Inflammatory macrophage (primary cell): ENCODE measurements at places on chromosomes 6 and 20.
A peak's percentile ranks its signal among the peaks of the same experiment; 100 is the strongest.

GRCh38 chr20:22305381-22305780, 279.0 kb downstream of the FOXA2 start:
- no peak for DNase-seq

GRCh38 chr6:164897523-164898235, 411.7 kb downstream of the C6orf118 start:
- DNase-seq = no peak

- peak; percentile 6 for DNase-seq
Measured at GRCh38 chr20:16284385-16285100, 288.7 kb downstream of the KIF16B start.

- DNase-seq = no peak
Measured at GRCh38 chr20:58054082-58054779, 174.2 kb downstream of the ANKRD60 start.

DNA sequence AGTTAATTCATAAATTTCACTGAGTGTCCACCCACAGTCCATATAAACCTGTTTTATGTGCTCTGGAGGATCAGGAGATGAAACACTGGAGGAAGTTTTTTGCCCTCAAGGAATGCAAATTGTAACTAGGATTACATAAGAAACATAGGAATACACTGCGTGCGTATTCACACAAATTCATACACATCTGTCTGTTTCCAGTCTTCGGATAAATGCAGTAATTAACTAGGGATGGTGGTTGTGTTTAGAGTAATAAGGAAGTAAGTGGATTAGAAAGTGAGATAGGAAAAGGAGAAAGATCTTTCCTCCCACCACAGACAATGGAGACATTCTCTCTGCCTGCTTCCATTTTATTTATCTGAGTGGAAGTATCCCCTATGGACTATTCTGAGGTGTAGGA, 35.7 kb upstream of the POPDC3 start:
- DNase-seq = no peak

DNA sequence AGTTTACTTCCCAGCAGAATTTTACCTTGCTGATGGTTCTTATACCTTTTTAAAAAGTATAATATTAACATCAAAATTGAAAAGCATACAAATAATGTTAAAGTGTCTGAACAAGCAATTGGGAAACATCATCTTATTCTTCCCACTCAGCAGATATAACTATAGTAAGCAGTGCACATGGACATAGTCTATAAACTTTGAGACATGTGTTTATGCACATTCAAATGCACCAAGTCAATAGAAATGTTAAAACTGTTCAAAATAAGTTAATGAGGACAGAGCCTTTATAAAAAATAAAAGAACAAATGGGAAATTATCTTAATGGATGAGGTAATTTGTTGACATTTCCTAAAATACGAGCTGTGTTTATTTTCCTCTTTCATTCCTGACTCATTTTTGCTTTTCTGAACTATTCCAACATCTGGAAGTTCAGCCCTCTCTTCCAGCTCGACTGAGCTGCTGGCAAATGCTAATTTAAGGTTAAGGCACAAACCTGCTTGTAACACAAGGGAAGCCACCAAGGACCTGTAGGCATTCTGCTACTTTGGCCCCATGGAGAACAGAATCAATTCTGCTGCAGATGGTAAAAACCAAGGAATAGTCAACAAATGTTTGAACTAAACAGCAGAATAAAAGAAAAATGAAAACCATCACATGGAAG, 110.3 kb upstream of the MAP3K4 start:
- no peak for DNase-seq

DNA sequence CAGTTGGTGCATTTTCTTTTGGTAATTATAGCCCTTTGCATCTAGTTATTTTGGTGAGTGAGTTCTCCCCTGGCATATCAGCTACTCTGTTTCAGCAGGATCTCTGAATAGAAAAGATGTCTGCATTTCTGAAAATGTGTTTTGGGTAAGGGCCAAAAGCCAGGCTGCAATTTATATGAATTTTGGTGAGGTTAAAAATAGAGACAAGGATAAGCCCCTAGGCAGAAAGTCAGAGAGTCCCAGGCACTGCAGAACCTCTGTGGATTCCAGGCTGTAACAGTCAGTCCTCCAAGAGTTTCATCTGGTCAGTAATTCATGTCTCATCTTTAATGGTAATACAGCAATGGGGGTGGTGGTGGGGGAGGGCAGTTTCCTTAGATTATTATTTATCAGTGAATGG, 53.0 kb downstream of the HDGFL1 start:
- no peak for DNase-seq

DNA sequence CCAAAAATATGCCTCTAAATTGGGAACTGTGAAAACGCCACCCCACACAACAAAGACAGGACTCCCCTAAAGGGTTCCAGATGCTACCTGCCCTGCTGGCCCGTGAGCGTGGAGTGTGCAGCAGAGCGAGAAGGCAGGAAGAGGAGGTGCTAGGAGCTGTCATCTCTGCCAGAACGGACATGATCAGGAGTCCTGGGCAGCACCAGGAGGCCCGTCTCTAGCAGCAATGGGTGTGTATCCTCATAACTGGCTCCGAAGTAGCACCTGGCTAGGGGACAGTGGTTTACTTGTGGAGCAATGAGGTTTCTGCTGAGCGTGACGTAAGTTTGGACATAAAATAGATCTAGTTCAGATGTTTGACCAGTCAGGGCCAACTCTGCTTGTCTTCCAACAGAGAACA, 226.0 kb downstream of the CDH4 start:
- DNase-seq = no peak

DNA sequence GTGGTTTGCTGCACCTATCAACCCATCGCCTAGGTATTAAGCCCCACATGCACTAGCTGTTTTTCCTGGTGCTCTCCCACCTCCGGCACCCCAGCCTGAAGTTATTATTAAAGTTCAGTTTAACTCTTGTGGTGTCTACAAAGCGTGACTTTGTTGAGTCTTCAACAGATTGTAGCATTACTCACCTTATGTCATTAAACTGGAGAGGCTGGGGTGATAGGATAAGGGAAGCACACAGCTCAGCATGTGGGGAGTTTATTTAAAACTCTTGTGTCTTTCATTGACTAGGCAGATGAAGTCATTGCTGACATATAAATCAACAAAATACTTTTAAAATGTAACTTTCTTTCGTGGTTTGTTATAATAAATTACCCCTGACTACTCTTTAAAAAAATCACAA, 84.7 kb upstream of the GCM1 start:
- DNase-seq = no peak

DNA sequence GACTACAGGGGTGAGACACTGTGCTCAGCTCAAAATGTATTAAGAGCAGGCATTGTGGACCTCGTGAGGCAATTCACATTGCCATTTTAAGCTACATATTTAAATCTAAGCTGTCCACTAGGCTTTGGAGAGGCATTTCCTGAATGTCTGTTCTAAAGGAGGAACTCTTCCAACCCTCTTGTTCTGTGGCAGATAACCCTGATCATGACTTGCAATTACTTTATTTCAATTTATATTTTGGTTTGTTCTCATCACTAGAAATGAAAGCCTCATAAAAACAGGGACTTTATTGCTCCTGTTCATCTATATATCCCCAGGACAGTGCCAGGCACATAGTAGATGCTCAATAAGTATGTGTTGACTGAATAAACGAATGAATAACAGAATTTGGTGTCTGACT, 84.0 kb upstream of the SALL4 start:
- DNase-seq = no peak

DNA sequence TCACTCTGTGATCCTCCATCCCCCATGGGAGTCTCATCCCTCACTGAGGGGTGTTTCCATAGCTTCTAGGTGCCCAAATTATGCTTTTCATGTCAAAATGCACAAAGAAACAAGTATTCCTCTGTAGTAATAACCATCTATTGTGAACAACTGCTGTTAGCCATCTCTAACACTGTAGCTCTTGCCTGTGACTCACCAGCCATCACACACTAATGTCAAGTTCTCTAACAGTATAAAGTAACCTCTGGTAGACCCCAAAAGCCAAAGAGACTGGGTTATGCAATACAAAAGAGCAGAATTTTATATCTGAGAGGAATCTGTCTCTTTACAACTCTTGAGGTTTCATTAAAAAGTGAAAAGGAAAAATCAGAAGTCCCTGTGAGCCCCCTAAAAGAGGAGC, 25.4 kb upstream of the IYD start:
- no peak for DNase-seq

DNA sequence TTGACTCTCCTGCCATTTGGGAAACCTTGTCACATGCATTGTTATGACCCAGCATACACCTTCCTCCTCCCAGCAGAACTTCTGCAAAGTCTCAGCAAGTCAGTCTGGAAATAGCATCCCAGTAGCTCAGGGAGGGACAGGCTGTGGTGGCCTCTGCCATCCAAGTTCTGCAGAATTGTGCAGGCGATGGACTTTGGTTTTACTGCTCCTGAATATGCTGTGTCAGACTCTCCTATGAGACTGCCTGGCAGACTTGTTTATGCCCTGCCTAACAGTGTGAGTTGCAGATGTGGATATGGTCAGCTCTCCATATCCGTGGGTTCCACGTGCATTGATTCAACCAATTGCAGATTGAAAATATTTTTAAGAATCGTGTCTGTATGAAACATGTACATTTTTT, 52.8 kb downstream of the SNRNP48 start:
- DNase-seq = no peak

- no peak for DNase-seq
Measured at GRCh38 chr6:30683183-30683979, 3.1 kb downstream of the PPP1R18 start.

GRCh38 chr6:124870611-124871459, 91.4 kb upstream of the RNF217 start:
- DNase-seq = peak; percentile 27

DNA sequence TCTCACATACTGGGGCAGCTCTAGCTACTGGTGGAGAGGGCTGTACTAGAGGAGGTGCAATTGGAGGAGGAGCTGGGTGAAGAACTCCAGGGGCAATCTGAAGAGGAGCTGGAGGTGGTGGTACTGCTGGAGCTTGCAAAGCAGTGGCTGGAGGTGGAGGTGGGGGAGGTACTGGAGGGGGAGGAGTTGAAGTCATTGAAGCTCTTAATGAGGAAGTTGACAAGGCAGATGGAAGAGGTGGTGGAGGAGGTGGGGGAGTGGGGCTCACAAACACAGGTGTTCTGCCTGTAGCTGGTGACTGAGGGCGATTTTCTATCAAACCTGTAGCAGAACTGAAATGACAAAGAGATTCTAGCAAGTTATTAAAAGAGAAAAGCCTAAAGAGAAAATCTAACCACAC, 77.6 kb downstream of the WASF1 start:
- no peak for DNase-seq

DNA sequence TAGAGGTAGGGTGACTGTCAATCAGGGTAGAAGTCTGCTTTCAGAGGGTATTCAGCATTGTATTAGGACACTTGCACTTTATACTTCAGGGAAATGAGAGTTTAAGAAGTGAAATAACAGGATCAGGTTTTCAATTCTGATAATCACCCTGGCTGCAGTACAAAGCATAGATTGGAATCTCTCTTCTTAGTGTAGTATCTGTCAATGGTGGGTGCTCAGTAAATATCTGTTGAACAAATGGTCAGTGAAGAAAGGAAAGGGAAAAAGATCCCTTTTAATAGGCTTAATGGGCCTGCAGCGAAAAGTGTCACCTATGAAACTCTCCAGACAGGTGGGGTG, 18.7 kb downstream of the TUBB2B start:
- no peak for DNase-seq

DNA sequence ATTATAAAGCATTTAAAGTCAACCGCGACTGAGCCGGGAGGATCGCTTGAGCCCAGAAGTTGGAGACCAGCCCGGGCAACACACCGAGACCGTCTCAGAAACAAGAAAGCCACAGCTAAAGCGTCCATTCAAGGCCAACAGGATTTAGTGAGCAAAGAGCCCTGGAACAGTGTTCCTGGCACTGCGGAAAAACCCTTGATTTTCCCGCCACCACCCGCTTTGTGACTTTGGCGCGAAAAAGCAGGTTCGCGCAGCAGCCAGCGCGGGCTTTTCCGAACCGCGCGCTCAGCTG, 669 bp downstream of the PCNA start:
- DNase-seq = no peak

DNA sequence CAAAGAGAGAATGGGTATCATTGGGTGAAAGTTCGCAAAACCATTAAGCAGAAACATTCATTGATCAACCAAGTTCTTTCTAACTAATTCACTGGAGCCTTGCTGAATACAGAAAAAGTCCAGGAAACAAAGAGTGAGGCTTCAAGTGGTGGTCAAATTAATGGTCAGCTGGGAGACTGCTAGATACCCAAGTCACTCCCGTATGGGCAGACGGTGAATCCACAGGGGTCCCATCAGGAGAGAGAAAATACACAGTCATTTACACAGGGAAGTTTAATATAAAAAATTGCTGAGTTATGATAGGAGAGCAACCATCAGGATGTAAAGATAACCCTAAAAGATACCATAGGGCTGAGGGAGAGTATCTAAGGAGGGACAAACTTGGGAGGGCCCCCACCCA, 198.7 kb upstream of the DTNBP1 start:
- no peak for DNase-seq

DNA sequence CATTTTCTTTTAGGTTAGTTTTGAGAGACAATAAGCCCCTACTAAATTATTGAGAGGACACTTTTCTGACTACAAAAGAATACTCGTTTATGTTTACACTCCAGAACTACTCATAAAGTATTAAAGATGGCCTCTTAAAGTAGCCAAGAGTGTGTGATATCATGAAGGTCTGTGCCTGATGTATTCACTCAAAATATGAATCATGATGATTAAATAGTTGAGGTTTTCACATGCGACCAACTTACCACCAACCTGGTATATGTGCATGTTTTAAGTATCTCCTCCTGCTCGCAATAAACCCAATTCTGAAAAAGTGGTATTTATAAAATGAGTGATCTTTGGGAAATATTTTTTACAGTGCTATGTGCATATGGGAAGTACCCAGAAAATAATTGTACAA, 43.9 kb downstream of the IL20RA start:
- no peak for DNase-seq

DNA sequence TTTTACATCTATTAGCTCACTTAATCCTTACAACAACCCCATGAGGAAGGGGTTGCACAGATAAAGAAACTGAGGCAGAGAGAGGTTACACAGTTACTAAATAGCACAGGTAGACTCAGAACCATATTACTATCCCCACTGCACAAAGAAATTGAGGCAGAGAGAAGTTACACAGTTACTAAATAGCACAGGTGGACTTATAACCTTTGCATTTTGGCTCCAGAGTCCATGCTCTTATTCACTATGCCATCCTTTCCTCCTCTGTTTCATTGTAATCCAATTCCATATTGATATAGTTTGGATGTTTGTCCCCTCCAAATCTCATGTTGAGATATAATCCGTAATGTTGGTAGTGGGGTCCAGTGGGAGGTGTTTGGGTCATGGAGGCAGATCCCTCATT, 3.5 kb downstream of the TDP2 start:
- no peak for DNase-seq

DNA sequence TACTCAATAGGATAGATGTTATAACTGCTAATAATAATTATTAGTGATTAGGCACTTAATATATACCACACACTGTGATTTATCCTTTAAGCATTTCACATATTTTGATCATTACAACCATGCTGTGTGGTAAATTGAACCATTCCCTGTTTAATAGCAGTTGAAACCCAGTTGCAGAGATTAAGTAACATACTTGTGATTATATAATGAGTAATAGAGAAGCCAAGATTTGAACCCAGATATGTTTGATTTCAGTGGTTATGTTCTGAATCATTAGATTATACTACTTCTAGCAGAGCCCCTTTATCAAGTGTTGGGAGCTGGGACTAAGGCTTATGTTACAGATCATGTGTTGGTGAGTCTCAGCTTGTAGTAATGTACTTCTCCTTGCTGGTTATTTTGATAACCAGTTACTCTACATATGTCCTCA, 44.1 kb downstream of the STK4 start:
- no peak for DNase-seq
